RCC 7860 (cell line): ENCODE measurements at places on chromosomes 6 and 20.
A peak's percentile ranks its signal among the peaks of the same experiment; 100 is the strongest.

GRCh38 chr20:43831481-43832065, 83.1 kb upstream of the TOX2 start:
- no peak for DNase-seq

DNA sequence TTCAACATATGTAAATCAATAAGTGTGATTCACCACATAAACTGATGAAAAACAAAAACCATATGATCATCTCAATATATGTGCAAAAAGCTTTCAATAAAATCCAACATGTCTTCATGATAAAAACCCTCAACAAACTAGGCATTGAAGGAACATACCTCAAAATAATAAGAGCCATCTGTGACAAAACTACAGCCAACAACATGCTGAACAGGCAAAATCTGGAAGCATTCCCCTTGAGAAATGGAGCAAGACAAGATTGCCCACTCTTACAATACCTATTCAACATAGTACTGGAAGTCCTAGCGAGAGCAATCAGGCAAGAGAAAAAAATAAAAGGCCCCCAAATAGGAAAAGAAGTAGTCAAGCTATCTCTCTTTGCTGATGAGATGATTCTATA, 76.5 kb downstream of the OTOR start:
- DNase-seq = no peak

- no peak for DNase-seq
Measured at GRCh38 chr6:17469006-17469832, 75.8 kb downstream of the CAP2 start.

DNA sequence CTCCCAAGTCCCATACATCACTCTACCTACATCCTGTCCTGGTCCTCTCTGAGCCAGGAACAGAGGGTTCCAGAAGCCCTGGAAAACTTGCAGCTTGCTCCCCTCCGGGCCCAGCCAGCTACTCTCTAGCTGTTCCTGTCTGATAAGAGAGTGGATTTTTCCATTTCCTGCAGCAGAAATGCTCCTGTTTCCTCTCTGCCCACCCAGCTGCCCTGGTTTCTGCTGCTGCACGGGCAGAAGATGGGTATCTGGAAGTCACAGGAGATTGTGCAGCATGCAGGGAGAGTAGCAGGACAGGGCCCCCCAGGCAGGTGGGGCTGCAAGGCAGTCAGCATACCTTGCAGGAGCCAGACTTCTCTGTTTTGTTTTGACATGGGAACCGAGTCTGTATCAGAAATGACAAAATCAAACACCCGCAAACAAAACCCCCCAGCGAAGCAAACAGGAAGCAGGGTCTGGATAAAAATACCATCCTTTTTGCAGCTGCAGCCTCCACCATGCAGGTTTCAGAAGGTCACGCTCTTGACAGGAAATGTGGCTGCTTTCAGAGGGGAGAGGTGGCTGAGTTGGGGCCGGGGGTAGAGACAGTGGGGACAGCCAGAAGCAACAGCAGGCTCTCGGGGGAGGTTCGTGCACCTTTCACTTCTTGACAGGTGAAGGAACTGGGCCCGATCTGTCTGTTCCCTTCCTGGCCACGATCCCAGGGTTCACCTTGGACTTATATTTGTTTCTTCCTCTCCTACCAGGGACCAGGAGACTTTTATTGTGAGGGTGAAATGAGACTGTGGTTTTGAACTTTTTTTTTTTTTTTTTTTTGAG, 50.8 kb upstream of the FAM83D start:
- DNase-seq = no peak

- DNase-seq = no peak
Measured at GRCh38 chr6:50120300-50120699, 70.6 kb upstream of the DEFB112 start.

DNA sequence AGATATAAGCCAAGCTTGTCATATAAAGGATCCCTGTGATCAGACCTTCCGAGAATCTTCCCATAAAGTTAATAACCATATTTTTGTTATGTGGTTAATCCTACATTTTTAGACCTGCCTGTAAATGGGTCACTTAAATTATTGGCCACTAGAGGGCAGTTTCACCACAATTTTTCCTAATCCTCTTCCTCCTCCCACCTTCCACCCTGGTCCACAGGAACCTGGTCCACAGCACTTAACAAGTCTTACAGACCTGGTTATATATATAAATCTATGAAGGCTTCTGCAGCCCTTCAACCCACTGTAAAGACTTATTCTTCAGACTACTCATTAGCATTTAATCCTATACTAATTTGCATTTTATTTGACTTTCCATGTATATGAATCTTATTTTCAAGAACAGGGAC, 28.3 kb downstream of the MRS2 start:
- DNase-seq = peak; percentile 25

- DNase-seq = no peak
Measured at GRCh38 chr6:160226118-160226591, 32.5 kb downstream of the SLC22A2 start.

GRCh38 chr6:80959034-80959433, 793.4 kb downstream of the TENT5A start:
- DNase-seq = no peak

DNA sequence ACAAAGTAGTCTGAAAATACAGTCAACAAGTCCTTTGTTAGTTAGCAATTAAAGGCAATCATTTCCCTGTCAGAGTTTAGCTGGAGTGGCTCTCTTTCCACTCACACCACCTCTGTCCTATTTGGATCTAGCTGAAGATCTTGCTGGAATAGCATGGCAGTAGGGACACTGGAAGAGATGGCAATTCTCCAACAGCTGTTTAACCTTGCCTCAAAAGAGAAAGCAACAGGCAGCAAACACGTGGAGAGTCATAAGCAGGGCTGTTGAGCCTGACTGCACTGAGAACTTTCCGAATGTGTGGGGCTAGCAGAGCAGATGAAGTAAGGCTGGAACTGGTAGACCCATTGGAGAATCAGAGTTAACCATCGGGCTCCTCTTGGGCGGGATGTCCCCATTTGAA, 38.0 kb upstream of the PRSS35 start:
- DNase-seq = no peak

- no peak for DNase-seq
Measured at GRCh38 chr6:466564-466963, 75.0 kb downstream of the IRF4 start.

DNA sequence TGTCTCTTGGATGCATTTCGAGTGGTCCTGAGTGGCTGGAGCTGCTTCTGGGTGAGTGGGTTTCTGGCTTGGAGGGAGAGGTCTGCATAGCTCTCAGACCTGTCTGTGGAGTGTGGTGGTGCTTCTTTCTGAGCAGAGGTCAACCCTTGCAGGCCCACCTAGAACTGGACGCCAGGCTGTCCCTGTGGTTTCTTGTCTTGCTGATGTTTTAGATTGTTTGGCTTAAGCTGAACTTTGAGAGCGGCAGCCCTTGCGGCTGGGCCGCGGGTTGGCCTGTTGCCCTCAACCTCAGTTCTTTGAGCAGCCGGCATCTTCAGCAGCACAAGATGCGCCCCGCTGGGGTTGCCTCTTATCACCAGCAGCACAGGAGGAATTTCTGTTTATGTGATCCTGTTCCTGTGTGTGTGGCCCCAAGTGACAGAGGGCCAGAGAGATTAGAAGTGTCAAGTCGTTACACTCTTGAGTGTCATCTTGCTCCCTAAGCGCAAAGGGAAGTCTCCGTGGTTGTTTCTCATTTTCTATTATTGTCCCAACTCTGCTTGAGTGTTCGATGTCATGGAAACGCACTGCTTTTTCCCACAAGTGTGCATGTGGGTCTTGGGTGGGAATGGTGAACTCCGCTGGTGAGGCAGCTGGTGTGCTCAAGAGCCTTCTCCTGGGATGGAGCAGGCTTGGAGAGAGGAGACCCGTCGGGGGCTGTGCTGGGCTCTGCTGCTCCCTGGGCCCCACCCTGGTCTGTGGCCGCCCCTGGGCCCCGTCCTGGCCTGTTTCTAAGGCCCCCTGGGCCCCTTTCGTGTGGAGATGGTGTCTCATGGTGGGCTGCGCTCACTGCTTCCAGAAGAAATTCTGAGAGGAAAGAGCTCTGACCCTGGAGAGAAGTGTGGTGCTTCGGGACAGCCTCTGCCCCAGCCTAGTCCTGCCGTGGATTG, 20.1 kb upstream of the SLC22A1 start:
- DNase-seq = no peak

DNA sequence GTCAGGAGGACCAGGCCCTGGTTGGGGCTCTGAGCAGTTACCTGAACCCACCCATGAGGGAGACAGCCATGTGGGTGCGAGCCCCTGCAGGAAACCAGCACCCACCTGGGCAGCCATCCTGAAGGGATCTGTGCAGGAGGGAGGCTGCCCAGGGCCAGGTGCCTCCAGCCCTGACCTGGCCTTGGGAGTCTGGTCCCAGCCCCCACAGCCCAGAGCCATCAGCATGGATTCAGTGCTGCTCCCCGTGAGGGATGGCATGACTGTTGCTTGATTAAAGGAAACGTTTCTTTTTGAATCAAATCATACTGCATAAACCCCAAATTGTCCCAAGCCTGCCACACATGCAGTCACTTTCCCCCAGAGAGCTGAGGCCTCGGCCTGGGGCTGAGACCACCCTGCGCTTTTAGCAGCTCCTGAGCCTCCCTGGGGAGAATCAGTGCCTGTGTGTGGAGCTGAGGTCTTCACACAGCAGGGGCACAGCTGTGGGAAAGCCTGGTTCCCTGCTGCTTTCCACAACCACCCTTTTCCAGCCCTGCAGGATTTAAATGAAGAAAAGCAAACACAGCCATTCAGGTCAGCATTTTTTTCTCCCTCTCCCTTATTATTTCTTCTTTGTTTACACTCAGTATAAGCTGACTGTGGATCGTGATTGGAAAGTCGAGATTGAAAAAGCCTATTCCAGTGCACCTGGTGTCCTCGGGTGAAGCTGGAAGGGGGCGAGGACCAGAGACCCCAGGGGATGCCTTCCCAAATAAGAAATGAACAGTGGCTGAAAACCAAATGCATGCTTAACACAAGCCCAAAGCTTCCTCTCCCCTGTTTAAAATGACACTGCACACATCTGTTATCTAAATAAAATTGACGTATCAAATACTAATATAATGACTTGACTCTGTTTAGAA, 283.9 kb downstream of the SMOC2 start:
- DNase-seq = no peak

DNA sequence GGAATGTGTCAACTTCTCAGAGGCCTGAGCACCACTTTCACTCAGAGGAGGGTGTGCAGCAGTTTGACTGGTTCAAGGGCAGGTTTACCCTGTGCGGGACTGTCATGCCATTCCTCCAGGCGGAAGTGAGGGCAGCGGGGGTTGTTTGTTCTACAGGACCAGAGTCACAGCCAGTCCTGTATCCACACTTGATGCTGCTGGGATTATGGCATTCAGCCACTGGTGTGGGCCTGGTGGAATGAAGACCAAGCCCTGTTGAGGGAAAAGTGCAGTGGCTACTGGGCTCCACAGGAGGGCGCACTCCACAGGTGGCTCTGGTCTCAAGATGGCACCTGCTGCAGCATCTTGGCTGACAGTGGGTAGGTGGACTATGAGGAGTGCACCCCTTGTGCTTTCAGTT, 14.8 kb downstream of the SEMG2 start:
- no peak for DNase-seq

- no peak for DNase-seq
Measured at GRCh38 chr20:46984405-46984804, 89.8 kb downstream of the EYA2 start.

- no peak for DNase-seq
Measured at GRCh38 chr6:34510299-34510698, 44.4 kb downstream of the PACSIN1 start.

DNA sequence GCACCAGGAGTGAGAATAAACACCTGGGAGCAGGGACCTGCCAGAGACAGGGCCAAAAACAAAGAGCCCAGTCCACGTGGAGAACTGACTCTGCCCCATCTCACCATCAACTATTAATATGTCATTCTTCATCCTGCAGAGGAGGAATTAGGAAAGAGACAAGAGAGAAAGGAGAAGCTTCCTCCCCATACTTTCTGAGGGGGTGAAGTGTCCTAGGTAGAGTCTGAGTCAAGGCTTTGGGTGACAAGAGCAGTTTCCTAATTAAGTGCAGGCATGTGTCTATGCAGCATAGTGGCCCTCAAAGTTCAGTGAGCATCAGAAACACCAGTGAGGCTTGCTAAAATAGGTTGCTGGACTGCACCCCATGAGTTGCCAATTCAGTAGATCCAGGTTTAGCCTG, 40.7 kb upstream of the BMP2 start:
- no peak for DNase-seq

DNA sequence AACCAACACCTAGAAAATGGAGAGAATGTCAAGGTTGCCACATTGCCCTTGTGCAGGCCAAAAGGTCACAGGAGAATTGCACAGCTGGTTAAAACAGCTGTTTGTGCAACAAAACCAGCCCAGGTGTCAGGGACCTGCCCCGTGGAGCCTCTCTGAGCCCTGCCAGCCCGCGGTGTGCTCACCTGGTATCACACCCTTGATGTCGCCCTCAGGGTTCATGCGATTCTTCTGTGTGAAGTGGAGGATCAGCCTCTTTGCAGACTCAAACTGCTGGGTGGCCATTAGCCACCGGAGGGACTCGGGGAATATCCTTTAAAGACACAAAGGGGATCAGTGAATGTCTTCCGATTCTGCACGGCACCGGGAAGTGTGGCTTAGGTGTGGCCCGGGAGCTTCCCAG, 39.2 kb downstream of the PSMG4 start:
- no peak for DNase-seq

DNA sequence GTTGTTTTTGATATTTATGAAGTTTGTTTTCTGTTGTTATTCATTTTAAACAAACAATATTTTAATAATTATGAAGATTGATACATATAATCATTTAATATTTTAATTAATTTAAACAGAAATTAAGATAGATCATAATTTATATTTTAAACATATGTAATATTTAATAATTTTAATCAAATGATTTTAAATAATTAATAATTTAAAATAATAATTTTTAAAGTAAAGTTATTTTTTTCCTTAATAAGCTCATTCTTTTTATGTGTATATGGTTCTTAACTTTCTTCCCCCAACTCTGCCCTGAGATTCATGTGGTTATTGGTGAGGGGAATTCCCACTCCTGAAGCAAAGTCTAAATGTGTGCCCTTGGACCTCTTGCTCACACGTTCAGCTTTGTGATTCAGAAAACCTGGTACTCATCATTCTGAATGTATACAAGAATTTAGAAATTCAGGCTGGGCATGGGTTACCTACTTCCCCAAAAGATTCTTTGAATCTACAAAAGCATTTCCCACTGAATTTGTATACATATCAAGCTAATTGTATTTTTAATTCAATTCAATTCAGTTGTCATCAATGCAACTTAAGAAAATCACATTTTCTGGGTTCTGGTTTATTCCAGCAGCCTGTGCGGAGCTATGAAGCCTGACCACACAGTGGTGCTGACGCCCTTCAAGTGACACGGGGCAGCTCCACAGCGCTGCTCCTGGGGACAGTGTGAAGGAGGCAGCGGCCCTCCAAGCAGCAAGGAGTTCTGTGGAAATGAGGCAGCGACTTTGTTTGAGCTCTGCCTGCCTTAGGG, 168.9 kb upstream of the UST start:
- DNase-seq = peak; percentile 65

GRCh38 chr20:20549267-20549612, 163.2 kb downstream of the RALGAPA2 start:
- no peak for DNase-seq

GRCh38 chr20:59731376-59731775, 127.0 kb downstream of the PHACTR3 start:
- no peak for DNase-seq
